Activated CD4-positive, CD25-positive, alpha-beta regulatory T cell treated with anti-CD3 and anti-CD28 coated beads, Interleukin-2, amount 50 U/mL, for 24 hours (primary cell): ENCODE measurements at places on chromosomes 1 and 21.

- ATAC-seq = no peak
Measured at GRCh38 chr1:28845786-28846543, 34.0 kb downstream of the OPRD1 start.

DNA sequence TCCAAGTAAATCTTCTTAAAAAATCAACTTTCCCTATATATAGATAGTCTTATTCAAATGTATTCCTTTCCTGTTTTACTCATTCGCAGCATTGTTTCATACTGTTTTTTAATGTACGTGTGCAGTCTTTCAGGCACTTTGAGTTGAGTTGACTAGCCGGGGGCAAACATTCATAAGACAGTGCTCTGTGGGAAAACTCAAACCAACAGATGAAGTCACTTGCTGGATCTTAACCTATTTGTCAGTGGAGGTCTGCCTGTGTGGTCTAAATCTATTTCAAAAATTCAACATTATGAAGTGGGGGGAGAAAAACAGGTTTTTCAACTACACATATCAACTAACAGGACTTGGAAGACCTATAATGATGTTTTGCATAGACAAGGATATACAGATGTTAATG, 6.2 kb downstream of the HSD11B1 start:
- ATAC-seq = no peak

GRCh38 chr1:30132602-30133286, 590.6 kb downstream of the MATN1 start:
- no peak for ATAC-seq

DNA sequence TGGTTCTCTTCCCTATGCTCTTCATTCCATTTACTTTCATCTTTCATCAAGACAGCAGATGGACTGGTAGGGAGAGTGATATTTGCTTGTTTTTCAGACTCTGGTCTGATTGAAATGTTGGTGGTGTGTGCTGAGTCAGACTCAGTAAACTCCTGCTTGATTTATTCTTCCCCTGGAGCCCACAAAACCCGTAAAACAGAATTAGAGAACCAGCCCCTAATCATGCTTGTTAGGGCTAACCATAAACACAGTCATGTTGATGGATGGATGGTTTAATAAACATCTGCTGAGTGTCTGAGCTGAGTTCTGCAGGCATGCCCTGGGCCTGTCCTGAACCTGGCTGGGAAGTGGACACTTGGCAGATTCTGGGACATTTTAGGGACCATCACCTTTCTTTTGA, 24.8 kb downstream of the NOS1AP start:
- ATAC-seq = no peak

DNA sequence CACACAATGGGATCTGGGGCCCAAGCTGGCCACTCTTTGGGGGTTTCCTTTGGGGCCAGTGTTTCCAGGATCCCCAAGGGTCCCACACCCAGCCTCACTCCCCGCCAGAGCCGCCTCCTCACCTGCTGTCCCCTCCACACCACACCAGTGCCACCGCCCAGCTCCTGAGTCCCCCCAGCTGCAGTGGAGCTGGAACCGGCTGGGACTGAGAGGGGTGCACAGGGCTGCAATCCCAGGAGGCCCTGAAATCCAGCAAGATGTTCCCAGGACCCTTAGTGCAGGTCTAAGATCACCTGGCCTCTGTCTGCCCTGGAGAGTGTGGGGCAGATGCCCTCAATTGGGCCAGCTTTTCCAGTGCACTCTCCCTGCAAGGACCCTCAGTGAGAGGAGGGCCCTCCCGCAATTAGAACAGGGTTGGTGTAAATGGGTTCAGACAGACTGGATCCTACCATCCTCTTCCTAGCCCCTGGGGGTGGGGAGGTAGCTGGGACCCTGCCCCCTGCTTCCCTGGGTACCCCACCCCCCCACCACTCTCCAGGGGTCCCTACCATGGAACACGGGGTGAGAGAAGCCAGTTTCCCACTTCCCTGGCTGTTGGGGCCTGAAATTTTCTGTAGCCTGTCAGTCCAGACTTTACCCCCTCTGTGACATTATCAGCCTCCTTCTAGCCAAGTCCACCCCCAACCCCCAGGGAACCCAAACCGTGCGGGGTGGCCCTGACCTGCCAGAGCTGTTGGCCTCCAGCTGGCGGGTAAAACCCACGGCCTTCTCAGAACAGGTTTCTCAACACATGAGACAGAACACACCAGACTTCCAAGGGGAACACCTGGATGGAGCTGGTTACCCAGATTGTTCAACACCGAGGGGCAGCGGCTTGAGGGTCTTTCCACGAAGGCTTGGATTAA, 7.0 kb downstream of the KRTAP10-12 start:
- ATAC-seq = no peak

DNA sequence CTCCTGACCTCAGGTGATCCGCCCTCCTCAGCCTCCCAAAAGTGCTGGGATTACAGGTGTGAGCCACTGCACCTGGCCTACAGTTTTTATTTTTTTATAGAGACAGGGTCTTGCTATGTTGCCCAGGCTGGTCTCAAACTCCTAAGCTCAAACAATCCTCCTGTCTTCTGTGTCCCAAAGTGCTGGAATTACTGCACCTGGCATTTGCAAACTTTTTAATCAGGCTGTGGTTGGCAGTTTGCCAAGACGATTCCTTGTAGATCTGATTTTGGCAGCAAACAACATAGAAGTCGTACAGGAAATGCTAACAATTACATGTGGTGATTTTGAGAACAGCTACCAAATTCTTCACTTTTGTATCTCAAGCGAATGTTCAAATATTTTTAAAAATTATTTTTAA, 10.1 kb downstream of the RBP7 start:
- no peak for ATAC-seq

DNA sequence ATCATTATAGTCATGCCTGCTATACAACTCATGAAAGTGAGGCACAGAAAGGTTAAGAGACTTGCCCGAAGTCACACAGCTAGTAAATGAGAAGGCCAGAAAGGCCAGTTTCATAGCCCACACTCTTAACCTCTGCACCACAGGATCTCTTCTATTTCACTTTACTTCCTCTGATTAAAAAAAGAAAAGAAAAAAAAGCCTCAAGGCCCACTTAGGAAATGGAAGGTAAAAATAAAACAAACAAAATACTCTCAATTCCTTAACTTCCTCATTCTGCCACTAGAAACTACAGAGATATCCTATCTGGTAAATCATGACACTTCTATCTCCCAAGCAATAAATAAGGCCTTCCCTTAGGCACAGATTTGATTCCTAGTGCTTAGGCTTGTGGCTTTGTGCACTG, 7.6 kb upstream of the ENAH start:
- ATAC-seq = no peak

- ATAC-seq = no peak
Measured at GRCh38 chr1:204288021-204288588, 71.6 kb downstream of the PLEKHA6 start.

GRCh38 chr1:33281554-33282303, 25.4 kb downstream of the ZNF362 start:
- ATAC-seq = no peak

DNA sequence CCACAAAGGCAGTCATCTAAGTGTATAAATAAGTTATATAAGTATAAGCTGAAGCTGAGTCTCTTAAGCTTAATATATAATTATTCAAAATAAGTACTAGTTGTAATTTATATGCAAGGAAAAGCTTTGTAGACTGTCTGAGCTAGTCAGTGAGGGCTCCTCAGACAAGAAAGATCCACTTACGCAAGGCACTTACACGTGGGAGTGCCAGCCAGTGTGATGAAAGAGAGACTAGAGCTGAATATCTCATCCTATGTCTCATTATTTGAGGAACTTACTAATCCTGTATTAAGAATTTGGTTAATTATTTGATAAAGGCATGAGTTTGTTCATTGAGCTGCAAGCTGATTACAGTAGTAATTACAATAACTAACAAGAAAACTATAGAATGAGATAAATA, 146.9 kb downstream of the PDE4B start:
- no peak for ATAC-seq

DNA sequence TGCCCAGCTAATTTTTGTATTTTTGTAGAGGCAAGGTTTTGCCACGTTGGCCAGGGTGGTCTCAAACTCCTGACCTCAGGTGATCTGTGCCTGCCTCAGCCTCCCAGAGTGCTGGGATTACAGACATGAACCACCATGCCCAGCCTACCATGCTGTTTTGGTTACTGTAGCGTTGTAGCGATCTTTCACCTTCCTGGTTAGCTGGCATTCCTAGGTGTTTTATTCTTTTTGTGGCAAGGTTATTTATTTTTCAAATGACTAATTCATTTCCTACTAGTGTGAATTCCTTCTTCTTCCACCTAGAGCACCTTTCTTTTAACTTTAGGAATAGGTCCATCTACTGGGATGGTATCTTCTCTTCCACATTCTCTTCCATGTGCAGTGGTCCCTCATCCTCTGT, 29.3 kb downstream of the TMEM200B start:
- ATAC-seq = no peak

GRCh38 chr1:16420424-16421118, 16.7 kb downstream of the SPATA21 start:
- ATAC-seq = peak; percentile 94

DNA sequence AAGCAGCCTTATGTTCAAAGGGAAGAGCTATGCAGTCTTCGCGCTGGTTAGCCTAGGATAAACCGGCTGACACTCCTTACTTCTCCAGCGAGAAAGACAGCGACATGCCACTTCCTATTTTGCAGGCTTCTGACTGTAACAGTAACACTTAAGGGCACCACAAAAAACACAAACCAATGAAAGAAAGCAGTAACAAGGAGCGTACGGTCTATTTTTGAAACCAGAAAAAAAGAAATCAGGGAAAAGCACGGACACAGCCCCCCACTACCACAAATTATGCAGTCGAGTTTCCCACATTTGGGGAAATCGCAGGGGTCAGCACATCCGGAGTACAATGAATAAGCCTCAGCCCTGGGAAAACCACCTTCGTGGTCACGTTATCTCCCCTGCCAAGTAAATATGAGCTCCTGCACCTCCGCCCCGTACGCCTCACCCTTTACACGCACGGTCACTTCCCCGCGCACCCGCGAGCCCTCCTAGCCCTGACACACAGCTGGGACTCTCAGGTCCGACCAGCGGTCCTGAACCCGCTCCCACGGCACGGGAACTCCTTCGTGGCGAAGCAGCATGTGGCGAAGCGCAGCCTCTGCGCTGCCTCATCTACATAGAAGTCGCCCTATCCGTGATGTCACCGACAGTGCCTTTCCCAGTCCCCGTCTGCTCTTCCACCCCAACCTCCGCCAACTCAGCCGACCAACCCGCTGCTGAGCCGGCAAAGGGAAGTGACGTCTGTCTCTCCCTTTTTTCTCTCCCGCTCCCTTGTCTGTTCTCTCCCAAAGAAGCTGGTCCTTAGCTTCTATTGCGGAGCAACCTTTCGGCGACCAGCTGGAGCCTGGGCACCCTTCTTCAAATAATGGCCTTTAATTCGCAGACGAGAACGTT, 40.9 kb upstream of the PPIAL4F start:
- ATAC-seq = peak; percentile 73

- ATAC-seq = peak; percentile 91
Measured at GRCh38 chr1:203326830-203327683, 21.7 kb downstream of the BTG2 start.

- ATAC-seq = no peak
Measured at GRCh38 chr1:81021134-81021533, 779.6 kb upstream of the ADGRL2 start.

- ATAC-seq = no peak
Measured at GRCh38 chr21:15964236-15964855, 234.6 kb downstream of the USP25 start.

- ATAC-seq = peak; percentile 6
Measured at GRCh38 chr1:109895720-109896504, 14.7 kb upstream of the CSF1 start.

GRCh38 chr1:100860397-100860991, 34.1 kb downstream of the EXTL2 start:
- no peak for ATAC-seq

- no peak for ATAC-seq
Measured at GRCh38 chr21:21508859-21509258, 510.6 kb downstream of the NCAM2 start.

DNA sequence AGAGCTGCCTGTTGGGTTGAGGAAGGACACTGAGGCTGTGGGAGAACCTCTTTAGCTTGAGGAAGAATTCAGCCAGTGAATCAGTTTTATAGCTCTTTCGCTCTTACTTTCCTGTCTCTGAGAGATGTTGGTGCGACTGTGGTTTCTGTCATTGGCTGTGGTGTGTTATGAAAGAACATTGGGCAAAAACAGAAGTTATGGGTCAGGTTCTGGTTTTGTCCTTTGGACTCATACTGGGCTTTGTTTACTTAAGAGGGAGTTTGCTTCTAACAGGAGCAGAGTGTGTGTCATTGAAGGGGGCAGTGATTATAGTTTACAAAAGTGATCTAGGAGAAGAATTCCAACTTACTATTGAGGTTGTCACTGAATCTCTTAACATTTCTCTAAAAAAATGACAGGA, 97.0 kb downstream of the TLR5 start:
- ATAC-seq = no peak

DNA sequence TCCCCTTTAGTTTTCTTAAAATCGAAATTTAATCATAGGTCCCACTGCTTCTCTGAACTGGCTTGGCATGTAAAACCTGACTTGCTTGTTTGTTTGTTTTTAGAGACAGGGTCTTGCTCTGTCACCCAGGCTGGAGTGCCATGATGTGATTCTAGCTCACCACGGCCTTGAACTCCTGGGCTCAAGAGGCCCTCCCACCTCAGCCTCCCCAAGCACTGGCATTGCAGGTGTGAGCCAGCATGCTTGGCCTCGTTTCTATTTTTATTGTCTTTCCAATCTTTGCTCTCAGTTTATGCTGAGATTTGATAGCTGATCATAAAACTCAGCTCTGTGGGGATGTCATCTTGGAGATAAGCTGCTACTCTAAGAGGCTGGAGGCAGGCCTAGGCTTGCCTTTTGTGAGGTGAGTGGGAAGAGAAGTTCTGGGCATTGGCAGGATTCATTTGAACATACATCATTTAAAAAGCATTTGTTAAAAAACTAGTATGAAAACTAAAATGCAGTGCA, 51.5 kb upstream of the GCLM start:
- ATAC-seq = no peak

- ATAC-seq = no peak
Measured at GRCh38 chr1:86778569-86779239, 74.3 kb downstream of the SH3GLB1 start.

- ATAC-seq = no peak
Measured at GRCh38 chr21:22174746-22175145, 1176.5 kb downstream of the NCAM2 start.

GRCh38 chr1:179870870-179871269, 6.7 kb downstream of the TOR1AIP2 start:
- no peak for ATAC-seq

- no peak for ATAC-seq
Measured at GRCh38 chr1:41529621-41530395, 45.3 kb upstream of the EDN2 start.

DNA sequence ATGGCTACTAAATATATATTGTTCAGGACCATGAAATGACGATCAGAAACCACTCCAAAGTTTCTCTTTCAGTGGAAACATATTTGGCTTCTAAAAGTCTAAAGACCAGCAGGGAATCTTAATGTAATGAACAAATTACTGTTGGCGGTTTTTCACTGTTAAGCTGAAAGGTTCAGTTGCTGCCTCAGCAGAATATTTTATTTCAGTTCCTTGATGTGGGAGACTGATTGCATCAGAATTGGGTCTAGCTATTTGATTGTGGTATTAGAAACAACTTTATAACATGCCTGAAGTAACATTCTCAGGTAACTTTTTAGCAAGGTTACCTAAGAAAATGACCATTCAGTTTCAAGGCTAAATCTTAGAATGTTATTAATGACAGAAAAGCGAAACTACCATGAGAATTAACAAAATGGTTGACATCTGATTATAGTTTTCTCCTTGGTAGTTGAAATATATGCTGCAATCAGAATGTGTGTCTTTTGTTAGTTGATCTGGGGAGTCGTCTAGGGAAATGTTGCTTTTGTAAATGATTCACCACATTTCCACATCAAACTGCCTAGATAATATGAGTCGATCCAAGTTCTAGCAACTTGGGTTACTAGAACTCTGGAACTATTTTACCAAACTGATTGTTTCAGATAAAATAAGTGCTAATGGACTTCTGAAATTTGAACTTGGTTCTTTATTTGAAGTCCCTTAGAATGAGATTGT, 200.4 kb downstream of the HMCN1 start:
- no peak for ATAC-seq
